AG08396 (cell line): ENCODE measurements at places on chromosomes 13 and 19.

- DNase-seq, result no peak
These were observed 78.9 kb downstream of the TEX29 start for GRCh38 chr13:111399334-111399733.

DNA sequence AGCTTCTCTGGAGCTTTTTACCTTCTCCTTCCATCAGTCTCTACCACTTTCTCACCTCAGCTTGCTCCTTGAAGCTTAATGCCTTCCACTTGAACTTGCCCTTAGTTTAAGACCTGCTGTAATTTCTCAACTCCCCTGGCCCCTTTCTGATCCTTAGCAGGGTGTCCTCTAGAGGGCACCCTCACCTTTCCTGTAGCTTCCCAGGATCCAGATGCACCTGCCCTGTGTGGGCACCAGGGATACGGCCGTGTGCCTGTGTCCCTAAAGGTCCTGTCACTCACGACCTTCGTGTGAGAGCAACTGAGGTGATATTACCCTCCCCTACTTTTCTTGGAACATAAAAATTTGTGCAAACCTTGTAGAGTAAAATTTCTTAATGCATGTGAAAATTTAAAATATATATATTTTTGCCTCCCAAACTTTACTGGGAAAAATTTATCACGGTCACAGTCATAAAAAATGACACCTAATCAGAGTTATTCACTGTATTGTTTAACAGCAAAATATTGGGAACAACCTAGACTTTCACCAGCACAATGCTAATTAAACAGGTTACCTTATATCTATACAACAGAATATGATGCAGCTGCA, 46.4 kb downstream of the PSG3 start:
- peak; percentile 78 for DNase-seq

- DNase-seq, result no peak
These were observed 1.2 kb downstream of the NUDT15 start for GRCh38 chr13:48038761-48039160.

DNA sequence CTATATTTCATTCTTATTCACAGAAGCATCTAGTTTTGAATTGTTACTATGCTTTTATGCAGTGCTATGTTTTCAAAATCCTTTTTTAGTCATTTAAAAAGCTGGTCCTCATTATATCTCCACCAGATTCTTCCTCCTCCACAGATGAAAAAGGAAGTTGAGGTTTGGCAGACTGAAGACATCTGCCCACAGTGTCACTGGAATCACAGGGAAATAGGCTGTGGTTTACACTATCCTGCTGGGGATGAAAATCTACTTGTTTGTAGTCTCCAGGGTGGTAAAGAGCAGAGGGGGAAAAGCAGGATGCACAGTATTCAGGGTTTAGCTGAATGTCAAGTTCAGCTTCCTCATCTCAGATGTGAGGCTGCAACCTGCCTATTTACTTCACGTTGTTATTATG, 351.2 kb downstream of the DNAJC15 start:
- DNase-seq, result no peak

GRCh38 chr13:51638216-51638871, 54.1 kb downstream of the WDFY2 start:
- DNase-seq, result no peak

DNA sequence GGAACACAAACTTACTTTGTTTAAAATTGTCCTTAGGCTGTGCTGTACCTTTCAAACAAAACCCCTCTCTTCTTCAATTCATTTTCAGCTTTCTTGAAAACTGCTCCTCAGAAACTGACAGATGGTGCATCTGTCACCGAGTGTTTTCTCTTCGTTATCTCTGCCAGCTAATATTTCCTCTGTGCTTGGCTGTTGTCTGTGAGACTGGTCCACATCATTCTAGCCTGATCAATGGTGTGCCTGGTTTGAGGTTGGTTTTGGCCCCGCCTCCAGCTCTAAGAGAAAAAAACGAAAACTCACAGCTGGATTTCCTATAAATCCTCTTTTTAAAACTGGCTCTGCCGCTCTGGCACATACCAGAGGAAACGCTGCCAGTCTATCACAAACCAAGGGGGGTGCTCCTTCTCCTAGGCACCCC, 79.7 kb downstream of the STARD13 start:
- DNase-seq, result no peak

DNA sequence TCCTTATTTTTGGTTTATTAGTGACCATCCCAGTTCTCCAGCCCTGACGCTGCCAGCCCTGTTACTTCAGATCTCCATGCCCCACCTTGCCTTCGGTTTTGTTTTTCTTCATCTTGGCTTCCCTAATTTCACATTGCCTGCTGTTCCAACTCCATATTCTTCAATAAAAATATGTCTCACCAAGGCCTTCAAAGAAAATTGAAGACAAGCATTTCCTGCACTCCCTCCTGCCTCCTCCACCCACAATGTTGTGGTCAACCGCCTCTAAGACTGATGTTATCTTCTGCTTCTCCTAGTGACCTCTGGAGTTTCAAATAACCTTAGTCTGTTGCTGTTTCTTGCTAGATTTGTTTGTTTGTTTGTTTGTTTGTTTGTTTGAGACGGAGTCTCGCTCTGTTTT, 14.6 kb downstream of the PLD3 start:
- DNase-seq, result no peak
